H7 (cell line): ENCODE measurements at places on chromosomes 7 and 10.

- DNase-seq, result no peak
Measured at GRCh38 chr10:79320820-79321493, 26.3 kb upstream of the PPIF start.

DNA sequence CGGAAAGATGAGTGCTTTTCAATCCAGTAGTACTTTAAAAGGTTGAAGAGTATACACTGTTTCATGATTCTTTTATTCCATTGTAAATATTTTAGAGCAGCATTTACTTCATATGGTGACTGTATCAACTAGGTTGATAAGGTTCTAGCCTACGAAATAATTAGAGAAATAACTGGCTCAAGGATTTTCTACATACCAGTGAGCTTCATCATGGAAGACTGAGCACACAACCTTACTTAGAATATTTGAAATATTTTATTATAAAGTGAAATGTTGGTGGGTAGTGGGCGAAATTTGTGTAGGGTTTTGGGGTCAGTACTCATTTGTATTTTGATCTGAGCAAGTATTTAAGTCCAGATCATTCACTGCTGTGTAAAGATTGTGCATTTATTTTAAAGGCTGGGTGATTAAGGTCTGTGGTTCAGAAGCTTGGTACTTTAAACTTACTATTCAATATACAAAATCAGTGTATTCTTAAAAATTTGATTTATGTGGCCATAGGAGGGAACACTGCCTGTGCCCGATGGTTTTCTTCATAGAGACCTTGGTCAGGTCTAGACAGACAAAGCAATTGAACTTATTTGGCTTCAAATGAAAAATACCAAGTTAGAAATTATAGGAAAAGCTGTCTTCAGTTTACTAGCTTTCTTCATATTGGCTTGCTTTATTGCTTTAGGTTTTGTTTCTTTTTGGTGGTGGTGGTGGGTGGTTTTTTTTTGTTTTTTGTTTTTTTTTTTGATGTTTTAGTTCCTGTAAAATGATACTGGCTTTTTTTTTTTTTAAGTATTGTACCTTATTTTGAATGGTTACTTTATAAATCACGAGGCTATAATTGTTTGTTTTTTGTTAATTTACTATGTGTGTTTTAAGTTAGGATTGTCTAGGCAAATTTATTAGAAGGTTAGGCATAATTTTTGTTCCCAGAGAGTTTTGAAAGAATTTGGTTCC lies 3.0 kb downstream of the KMT2E start:
- no peak for DNase-seq

DNA sequence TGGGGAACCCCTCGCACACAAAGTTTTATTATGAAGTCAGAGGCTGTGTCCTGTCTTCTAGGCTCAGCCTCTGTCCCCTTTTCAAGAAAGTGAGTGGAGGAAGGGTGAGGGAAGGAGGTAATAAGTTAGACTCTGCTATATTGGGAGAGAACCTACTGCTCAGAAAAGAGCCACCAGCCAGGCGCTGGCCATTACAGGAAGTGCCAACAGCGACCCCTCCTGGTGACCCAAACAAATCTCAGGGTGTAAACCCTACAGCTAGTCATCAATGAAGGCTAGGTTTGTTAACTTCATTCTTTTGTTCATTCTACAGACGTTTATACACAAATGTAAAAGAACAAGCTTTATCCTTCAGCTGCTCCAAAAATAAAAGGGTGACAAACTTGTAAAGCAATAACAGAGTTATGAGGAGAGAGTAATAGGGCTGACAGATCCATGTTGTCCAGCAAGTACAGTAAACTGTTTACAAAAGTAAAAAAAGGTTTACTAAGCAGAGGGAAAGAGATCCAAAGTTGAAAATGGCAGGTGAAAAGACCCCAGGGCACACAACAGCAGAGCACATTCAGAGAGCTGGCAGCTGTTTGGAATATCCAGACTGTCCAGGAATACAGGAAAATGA lies 82.7 kb downstream of the FAM204A start:
- DNase-seq, result peak; percentile 57

DNA sequence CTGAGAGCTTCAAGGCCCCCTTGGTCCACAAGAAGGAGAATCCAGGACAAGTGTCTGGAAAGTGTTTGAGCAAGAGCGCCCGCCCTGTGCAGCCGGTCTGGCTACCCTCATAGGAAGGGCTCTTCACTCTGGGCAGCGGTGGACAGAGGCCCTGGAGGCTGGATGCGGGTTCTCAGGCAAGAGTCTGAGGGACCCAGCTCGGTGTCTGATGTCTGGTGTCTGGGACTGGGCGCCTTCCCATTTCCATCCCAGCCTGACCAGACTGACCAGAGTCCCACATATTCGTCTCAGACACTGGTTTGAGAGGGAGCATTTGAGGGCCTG lies 59.8 kb downstream of the HK1 start:
- no peak for DNase-seq

DNA sequence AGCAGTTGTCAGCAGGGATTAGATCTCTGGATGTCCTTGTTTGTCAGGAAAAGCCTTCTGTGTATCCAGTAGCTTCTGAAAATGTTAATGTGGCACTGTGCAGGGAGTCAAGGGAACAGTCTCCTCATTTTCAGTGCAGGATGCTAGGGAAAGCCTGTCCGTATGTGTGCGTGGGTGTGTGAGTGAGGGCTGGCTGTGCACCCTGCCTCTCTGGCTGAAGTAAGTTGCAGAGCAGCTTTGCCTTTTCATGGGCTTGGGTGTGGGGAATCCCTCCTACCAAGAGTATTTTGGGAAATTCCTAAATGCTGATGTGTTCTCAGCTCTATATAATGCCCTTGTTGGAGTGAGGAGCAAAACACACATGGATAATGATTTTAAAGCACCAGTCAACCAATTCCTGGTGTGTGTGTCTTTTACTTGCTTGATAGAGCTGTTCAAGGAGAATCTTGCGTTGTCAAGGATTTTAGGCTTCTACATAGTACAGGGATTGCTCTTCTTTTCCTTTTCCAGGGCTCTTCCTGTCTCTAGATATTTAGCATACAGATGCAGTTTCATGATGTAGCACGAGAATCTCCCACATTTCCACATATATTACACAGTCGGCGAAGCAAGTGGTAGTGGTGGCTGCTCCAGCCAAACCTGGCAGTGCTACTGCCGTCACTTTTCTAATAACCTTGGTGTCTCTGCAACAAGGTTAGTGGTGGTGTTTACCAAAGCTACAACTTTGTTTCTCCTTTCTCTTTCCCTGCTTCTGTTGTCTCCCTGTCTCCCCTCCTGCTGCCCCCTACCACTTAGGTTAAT lies 92.8 kb downstream of the MCU start:
- DNase-seq, result peak; percentile 18

DNA sequence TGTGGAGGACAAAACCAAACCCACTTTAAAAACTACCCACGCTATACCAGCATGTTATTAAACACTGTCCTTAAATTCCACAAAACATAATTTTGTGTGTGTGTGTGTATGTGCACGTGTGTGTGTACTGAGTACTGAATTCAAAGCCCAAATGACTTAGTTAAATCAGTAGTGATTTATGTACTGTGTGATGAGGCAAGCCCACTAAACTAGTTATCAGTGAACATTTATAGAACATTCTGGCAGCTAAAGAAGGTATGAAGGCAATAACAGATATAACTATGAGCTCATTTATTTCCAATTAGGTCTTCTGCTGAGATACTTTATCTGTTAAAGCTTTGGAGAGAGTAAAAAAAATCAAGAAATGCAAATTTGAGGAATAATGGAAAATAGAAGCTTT lies 115.1 kb downstream of the CPED1 start:
- no peak for DNase-seq

DNA sequence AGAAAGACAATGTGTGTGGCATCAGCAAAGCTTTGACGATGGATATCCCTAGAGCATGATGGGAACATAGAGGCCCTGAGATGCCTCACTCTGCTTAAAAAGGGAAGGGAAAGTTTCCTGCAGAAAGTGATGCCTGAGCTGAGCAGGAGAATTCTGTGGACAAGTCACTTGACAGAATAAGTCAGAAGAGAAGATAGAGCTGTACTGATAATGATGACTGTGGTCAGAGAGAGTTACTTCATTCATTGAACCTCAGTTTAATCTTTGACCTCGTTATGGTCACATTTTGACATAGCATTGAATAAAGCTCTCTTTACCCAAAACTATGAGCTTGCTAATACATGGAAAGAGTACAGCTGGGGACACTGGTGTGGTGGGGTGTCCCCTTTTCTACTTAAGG lies 7.6 kb downstream of the CUBN start:
- no peak for DNase-seq

- DNase-seq, result no peak
Measured at GRCh38 chr7:20013536-20013935, 203.6 kb downstream of the MACC1 start.

DNA sequence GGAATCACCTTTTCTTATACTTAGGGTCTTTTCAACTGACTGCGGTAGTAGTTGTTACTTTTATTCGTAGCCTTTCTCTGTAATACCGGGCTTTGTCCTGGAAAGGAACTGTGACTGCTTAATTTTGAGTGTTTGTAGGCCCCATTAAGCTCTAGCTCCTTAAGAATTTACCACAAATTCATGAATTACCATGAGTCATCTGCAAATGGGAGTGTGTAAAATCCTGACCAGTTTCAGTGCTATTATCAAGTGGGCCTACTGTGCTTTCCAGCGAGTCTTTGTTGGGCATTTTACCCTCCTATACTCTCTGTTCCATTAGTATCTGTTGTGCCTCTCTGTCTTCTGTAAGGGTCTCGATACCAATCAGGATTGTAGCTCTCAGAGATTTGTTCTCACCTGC lies 49.7 kb downstream of the ZMYND11 start:
- no peak for DNase-seq

- no peak for DNase-seq
Measured at GRCh38 chr10:62021978-62022802, 120.7 kb downstream of the ARID5B start.

DNA sequence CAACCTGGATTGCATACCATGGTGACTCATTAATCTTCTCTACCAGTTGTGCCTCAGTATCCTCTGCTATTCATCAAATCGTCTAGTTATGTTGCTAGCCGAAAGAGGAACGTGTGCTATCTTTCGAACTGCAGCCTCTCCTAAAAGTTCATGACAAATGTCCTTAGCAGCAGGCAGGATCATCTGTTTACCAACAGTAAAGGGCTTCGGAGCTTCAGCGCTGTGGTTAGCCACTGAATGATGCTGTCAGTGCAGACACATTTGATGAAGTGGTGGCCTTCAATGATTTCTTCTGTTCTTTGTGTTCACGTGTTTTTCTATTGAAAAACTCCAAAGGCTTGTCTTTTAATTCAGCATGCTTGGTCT lies 68.8 kb downstream of the CSTF2T start:
- no peak for DNase-seq

DNA sequence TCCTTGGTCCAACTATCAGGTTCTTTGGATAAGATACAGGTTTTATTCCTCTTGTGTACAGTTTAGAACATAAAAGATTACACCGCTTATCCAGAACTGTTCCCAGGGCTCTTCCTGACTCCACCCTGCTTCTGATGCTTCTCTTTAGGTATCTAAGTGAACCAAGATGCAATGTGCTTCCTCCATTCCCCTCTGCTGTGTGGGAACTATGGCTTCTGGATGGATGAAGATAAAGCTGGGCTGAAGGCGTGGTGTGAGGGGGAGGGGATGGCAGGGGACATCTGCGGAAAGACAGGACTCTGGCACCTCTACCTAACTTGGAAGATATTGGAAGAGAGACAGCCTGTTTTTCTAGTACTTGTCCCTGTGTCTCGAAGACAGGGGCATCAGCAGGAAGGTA lies 209.9 kb upstream of the TBX20 start:
- DNase-seq, result no peak

DNA sequence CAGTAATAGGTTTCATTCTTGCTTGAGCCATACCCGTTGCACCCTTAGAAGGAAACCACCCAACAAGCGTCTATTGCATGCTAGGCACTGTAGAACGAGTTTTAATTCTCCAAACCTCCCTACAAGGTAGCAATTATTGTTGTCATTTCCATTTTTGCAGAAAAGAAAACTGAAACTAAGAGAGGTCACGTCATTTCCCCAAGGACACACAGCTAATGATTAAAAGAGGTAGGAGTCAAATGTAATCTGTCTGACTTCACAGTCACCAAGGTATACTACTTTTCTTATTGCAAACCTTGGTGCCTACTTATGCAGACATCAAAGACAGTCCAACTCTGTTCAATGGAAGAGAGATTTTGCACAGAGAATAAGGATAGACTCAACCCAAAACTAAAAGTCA lies 49.1 kb upstream of the C1QL3 start:
- DNase-seq, result no peak

- peak; percentile 96 for DNase-seq
Measured at GRCh38 chr10:132418527-132419416, 21.8 kb downstream of the PWWP2B start.

GRCh38 chr7:120724448-120724847 lies 133.5 kb downstream of the TSPAN12 start:
- no peak for DNase-seq

DNA sequence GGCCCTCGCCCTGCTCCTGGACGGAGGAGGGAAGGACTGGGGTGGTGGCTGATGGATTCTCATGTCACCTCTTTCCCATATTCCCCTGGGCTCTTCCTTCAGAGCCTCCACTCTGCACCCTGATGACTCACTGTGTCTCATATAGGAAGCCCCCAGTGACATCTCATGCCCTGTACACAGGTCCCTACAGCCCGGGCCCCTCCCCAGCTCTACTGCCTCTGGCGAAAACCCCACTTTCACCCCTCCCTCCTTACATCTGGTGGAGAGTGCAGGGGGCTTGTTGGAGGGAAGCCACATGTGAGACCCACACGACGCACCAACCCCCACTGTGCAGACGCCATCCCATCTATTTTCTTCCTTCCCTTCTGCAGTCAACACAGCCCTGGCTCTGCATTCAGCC lies 72.8 kb upstream of the ZNF479 start:
- no peak for DNase-seq

- DNase-seq, result no peak
Measured at GRCh38 chr7:1025743-1026581, 18.4 kb upstream of the GPR146 start.

DNA sequence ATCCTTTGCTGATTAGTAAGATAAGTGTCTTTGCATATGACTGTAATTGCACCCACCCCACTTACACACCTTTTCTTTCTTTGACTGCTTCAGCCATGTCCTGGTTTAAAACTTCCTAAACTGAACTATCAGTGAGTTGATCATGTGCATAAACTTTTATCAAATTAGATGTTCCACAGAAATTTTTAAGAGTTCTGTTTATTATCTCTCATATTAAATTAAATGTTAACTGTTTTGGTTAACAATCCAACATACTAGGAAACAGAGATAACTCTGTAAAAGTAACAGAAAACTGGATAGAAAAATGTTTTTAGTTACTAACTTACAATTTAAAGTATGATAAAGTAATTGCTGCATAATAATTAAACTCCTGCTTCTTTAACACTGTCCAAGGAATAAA lies 959.6 kb upstream of the LRRN3 start:
- no peak for DNase-seq

- peak; percentile 42 for DNase-seq
Measured at GRCh38 chr7:35647171-35647574, 47.8 kb downstream of the HERPUD2 start.

DNA sequence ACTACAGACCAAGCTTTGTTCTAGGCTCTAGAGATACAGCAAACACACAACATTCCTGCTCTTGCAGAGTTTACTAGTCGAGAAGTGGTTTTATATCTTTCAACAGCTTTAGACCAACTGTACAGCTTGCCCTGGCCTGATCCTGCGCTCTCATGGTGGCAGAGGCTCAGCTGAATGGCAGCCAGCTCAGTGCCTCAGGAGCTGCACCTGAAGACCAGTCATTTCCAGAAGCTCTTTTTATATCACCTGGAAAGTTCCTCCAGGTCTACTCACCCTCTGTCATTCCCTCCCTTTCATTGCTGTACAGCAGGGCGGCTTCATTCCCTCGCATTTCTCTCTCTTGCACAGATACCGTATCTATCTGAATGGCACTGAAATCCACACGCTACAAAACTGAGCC lies 319.8 kb downstream of the GATA3 start:
- no peak for DNase-seq
